ENCODE measurements at places on chromosomes 1 and 21. TPM values are rescaled to one million over a fixed set of nuclear protein-coding genes. Genes with fewer than 3 reads are reported as not detected.
A peak's percentile ranks its signal among the peaks of the same experiment; 100 is the strongest.

DNA sequence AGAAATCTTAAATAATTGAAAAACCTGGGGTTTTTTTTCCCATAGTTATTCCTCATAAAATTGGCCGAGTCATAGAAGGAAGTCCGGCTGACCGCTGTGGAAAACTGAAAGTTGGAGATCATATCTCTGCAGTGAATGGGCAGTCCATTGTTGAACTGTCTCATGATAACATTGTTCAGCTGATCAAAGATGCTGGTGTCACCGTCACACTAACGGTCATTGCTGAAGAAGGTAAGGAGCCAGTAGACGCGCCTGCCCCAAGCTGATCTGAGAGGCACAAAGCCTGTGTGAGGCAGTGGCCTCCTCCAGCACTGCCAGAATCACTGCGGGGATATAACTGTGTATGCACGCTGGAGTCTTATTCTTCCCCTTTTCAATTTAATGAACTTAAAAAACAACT lies 100.3 kb downstream of the PHTF1 start:
- H3K4me3 ChIP-seq: no peak overlapping the region
- H3K36me3 ChIP-seq: no peaks in the 10 kb centered on the region
- H3K27me3 ChIP-seq: no peaks in the 10 kb centered on the region
- no peak overlapping the region for H3K27ac ChIP-seq
- no peak for DNase-seq

- peaks cover 50% of the 10 kb centered on the region for H3K36me3 ChIP-seq
- peaks cover 33% of the 10 kb centered on the region for H3K4me1 ChIP-seq
- H3K27ac ChIP-seq: peak within 1 kb of the TSS; percentile 77
- DNase-seq: peak; percentile 76
Observed at GRCh38 chr1:150507912-150508864, at the start of gene ECM1. ECM1 (plus strand) TSS chr1:150508109; CDS start chr1:150508210, 101 bp downstream.

GRCh38 chr1:68347415-68347814 lies 102.3 kb downstream of the RPE65 start:
- H3K4me1 ChIP-seq: peaks cover 5% of the 10 kb centered on the region
- no peaks in the 10 kb centered on the region for H3K27me3 ChIP-seq
- H3K4me3 ChIP-seq: no peak overlapping the region
- H3K27ac ChIP-seq: no peak overlapping the region
- H3K36me3 ChIP-seq: no peaks in the 10 kb centered on the region

- peaks cover 20% of the 10 kb centered on the region for H3K4me1 ChIP-seq
- H3K36me3 ChIP-seq: no peaks in the 10 kb centered on the region
- DNase-seq: no peak
- peak within 1 kb of the TSS; percentile 38 for H3K4me3 ChIP-seq
- peaks cover 38% of the 10 kb centered on the region for H3K27me3 ChIP-seq
- H3K27ac ChIP-seq: no peak within 1 kb of the TSS
Observed at GRCh38 chr1:216723274-216723780, at the start of gene ESRRG. ESRRG (minus strand) TSS chr1:216723429; CDS start chr1:216723299, 130 bp downstream.

- no peak overlapping the region for H3K27ac ChIP-seq
- H3K27me3 ChIP-seq: no peaks in the 10 kb centered on the region
- H3K4me1 ChIP-seq: no peaks in the 10 kb centered on the region
- DNase-seq: no peak
- no peaks in the 10 kb centered on the region for H3K36me3 ChIP-seq
- no peak overlapping the region for H3K4me3 ChIP-seq
Observed at GRCh38 chr1:97649591-97649990, 271.2 kb downstream of the DPYD start.

RHBG gene
- total RNA-seq: 7.4 TPM

FCRL5 gene
- total RNA-seq: not detected

SH2D1B gene
- total RNA-seq: not detected

All from suprapubic skin (tissue), 4 donors.